ENCODE measurements at places on chromosomes 6 and 20. TPM values are rescaled to one million over a fixed set of nuclear protein-coding genes. Genes with fewer than 3 reads are reported as not detected.

- DNase-seq: no peak
- H3K36me3 ChIP-seq: no peaks in the 10 kb centered on the region
- H3K27me3 ChIP-seq: no peaks in the 10 kb centered on the region
- no peak overlapping the region for H3K4me3 ChIP-seq
- H3K27ac ChIP-seq: no peak overlapping the region
Measured at GRCh38 chr20:22462975-22463914, 121.1 kb downstream of the FOXA2 start.

GRCh38 chr6:24145690-24146131 lies 19.7 kb downstream of the NRSN1 start:
- no peaks in the 10 kb centered on the region for H3K27me3 ChIP-seq
- H3K4me1 ChIP-seq: no peaks in the 10 kb centered on the region
- no peaks in the 10 kb centered on the region for H3K36me3 ChIP-seq
- H3K27ac ChIP-seq: no peak overlapping the region

GRCh38 chr6:170286246-170286933 lies 4.5 kb downstream of the DLL1 start:
- H3K27ac ChIP-seq: no peak overlapping the region
- no peaks in the 10 kb centered on the region for H3K27me3 ChIP-seq
- H3K4me1 ChIP-seq: no peaks in the 10 kb centered on the region
- H3K4me3 ChIP-seq: no peak overlapping the region
- peak; percentile 77 for DNase-seq

DNA sequence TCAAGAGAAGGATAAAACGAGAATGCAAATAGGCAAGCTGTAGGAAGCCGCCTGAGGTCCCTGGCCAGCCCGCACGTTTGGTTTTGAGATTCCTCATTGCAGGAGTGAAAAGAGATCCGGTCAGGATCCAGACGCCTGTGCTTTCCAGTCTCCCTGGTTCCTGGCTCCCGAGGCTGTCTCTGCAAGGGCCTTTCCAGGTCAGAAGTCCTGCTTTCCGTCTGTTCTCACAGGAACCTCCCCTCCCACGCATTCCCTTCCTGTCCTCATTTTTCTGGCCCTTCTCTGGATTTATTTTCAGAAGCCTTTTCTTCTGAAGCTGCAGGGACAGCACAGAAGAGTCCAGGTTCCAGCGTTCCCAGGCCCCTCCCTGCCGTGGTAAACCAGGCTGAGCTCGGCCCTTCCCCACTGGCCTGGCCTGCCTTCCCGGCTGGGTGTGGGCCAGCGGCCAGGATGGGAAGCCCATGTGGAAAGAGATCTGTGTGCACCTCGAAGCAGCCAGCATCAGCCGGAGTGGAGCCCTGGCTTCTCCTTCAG lies 54.0 kb downstream of the TMEM242 start:
- no peaks in the 10 kb centered on the region for H3K4me1 ChIP-seq
- H3K27me3 ChIP-seq: no peaks in the 10 kb centered on the region
- peak; percentile 85 for DNase-seq
- H3K27ac ChIP-seq: peak overlapping the region; percentile 32
- no peaks in the 10 kb centered on the region for H3K36me3 ChIP-seq

GRCh38 chr6:7673063-7673536 lies 52.8 kb upstream of the BMP6 start:
- no peaks in the 10 kb centered on the region for H3K36me3 ChIP-seq
- no peak for DNase-seq
- no peaks in the 10 kb centered on the region for H3K4me1 ChIP-seq
- H3K27ac ChIP-seq: no peak overlapping the region
- H3K27me3 ChIP-seq: no peaks in the 10 kb centered on the region
- no peak overlapping the region for H3K4me3 ChIP-seq

DNA sequence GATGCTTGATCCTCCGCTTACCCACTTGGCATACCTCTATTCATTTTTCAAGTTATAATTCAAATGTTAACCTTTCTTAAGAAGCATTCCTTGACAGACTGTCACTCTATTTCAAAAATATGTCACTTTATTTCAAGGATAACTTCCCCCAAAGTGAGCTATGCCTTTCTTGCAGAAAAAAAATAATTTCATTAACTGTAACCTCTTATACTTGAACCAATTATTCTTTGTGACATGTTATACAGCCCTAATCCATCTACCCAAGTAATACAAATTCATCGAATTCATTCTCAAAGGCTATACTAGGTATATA lies 9.3 kb upstream of the NHSL1 start:
- H3K4me3 ChIP-seq: no peak overlapping the region
- H3K27me3 ChIP-seq: no peaks in the 10 kb centered on the region
- no peak overlapping the region for H3K27ac ChIP-seq
- no peaks in the 10 kb centered on the region for H3K4me1 ChIP-seq
- no peaks in the 10 kb centered on the region for H3K36me3 ChIP-seq

DNA sequence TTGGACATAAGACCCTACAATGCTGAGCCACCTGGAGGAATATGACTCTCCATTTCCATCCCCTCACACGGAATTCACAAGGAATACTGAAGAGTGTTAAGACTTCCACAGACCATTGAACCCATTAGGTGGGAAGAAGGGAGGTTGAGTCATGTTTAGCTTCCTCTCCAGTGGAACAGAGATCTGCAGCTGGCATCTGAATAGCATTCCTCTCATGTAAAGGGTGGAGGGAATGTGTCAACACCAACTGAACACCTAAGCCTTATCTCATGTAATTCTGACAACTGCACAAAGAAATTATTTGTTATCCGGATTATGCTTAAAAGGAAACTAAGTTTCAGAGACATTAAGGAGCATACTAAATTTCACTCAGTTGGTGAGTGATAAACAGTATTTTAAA lies 705.9 kb downstream of the MAFB start:
- no peak for DNase-seq
- H3K36me3 ChIP-seq: no peaks in the 10 kb centered on the region
- H3K4me1 ChIP-seq: no peaks in the 10 kb centered on the region
- no peaks in the 10 kb centered on the region for H3K27me3 ChIP-seq
- H3K4me3 ChIP-seq: no peak overlapping the region

GRCh38 chr6:153059757-153060156 lies 57.2 kb upstream of the MTRF1L start:
- H3K27ac ChIP-seq: no peak overlapping the region
- no peaks in the 10 kb centered on the region for H3K36me3 ChIP-seq
- no peak for DNase-seq
- H3K4me3 ChIP-seq: no peak overlapping the region

- H3K27me3 ChIP-seq: no peaks in the 10 kb centered on the region
- H3K36me3 ChIP-seq: no peaks in the 10 kb centered on the region
- no peaks in the 10 kb centered on the region for H3K4me1 ChIP-seq
Measured at GRCh38 chr20:8163543-8163942, 31.5 kb downstream of the PLCB1 start.

GRCh38 chr6:138098306-138098705 lies 8.9 kb downstream of the PERP start:
- no peaks in the 10 kb centered on the region for H3K27me3 ChIP-seq
- H3K4me1 ChIP-seq: no peaks in the 10 kb centered on the region
- no peak overlapping the region for H3K27ac ChIP-seq
- no peak overlapping the region for H3K4me3 ChIP-seq

- H3K27ac ChIP-seq: no peak overlapping the region
- H3K4me3 ChIP-seq: no peak overlapping the region
- no peaks in the 10 kb centered on the region for H3K4me1 ChIP-seq
- DNase-seq: no peak
Measured at GRCh38 chr20:54097236-54097529, 26.8 kb upstream of the BCAS1 start.

DNA sequence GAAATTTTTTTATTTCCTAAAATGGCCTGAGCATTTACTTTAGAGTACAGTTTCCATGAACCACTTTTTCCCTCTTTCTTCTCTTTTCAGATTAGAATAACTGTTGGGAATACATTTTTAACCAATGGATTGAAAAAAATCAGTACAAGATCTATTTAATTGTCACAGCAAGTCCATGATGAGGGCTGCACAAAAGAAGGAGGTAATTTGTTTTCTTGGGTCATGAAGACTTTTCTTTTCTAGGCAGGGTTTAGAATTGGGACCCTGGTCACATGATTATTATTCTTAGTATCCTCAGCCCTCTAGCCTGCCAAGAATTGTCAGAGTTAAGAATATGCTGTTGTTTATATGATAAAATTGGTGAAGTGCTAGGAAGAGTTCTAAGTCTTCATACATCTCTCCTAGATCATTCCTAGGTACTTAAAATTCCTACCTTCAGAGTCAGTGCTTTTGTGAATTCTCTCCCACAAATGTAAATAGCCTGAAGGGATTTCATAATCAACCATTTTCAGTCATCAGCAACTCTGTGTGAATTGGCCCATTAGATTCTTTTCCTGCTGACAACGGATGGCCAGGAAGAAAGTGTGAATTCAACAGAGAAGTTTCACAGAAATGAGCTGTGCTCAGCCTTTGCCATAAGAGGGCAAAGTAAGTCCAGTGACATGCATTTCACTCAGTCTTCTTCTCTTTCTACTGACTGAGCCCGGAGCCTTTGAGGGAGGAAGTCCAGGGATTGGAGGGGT lies 32.4 kb upstream of the TPBG start:
- no peaks in the 10 kb centered on the region for H3K36me3 ChIP-seq
- no peaks in the 10 kb centered on the region for H3K4me1 ChIP-seq
- no peak overlapping the region for H3K4me3 ChIP-seq
- H3K27ac ChIP-seq: no peak overlapping the region
- no peaks in the 10 kb centered on the region for H3K27me3 ChIP-seq
- no peak for DNase-seq

DNA sequence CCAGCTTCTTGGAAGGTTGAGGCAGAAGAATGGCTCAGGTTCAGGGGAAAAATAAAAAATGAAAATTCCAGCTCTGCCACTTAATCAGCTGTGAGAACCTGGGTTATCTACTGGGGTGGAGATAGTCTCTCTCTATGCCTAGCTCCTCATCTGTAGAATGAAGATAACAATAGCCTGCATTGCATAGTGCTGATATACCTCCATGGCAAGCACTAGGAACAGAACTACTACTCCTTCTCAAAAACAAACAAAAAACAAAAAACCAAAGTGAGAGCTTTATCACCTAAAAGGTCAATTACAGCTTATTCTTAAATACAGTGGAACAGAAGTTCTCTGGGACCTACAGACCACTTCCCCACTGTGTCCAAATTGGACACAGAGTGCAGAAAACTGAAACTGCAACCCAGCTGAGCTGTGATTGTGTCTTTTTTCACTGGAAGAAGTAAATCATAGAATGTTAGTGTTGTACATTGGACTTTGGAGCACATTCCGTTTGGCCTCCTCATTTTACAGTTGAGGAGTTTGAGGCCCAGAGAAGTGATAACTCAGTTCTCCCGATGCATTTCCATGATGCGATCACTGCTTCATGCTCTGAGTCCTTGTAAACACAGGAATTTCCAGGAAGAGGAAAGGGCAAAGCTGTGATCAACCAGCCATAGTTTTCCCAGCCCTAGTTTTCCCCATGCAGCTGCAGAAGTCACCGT lies 23.3 kb downstream of the MTFR2 start:
- H3K4me3 ChIP-seq: peak overlapping the region; percentile 59
- no peak for DNase-seq
- no peaks in the 10 kb centered on the region for H3K4me1 ChIP-seq
- H3K27ac ChIP-seq: no peak overlapping the region

DNA sequence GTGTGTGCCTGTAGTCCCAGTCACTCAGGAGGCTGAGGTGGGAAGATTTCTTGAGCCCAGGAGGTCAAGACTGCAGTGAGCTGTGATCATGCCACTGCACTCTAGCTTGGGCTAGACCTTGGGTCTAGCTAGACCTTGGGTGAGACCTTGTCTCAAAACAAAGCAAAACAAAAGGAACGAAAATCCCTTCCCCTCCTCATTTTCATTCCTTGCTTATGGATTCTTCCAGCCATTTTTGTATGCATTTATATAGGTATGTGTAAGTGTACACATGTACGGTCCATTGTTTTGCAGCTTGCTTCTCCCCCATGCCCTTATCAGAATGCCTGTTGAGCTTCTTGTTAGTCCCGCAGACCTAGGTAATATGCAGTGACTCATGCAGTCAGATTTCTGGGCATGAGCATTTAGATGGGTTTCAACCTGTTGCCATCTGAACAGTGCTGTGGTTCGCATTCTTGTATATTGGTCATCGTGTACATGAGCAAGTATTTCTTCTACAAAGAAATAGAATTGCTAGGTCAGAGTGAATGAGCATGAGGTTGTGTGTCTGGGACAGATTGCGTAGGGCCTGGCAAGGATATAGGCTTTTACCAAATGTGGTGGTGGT lies 73.2 kb downstream of the ATRN start:
- no peaks in the 10 kb centered on the region for H3K27me3 ChIP-seq
- no peak overlapping the region for H3K27ac ChIP-seq
- H3K4me1 ChIP-seq: peaks cover 3% of the 10 kb centered on the region
- H3K36me3 ChIP-seq: no peaks in the 10 kb centered on the region
- DNase-seq: no peak
- no peak overlapping the region for H3K4me3 ChIP-seq

DNA sequence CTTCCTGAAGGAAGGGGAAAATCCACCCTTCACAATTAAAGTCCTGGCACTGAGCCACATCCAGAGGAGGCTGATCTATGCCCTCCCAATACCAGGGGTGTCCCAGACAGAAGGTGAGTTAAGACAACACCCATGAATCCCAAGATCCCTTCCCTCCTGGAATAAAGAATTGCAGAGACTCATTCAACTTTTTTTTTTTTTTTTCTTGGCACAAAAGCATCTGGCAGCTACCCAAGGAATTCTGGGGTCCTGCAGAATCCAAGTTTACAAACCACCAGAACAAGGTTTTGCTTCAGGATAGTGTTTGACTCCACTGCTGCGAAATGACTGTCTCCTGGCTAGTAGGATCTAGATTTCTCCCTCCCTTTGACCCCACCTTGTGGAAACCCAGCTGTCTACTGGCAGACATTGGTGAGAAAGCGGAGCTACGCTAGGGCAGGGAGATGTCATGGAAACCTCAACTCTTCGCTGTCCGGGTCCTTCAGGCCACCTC lies 37.4 kb downstream of the JAG1 start:
- H3K27me3 ChIP-seq: no peaks in the 10 kb centered on the region
- H3K4me3 ChIP-seq: no peak overlapping the region
- H3K4me1 ChIP-seq: peaks cover 9% of the 10 kb centered on the region
- H3K27ac ChIP-seq: peak overlapping the region; percentile 100
- peaks cover 5% of the 10 kb centered on the region for H3K36me3 ChIP-seq
- no peak for DNase-seq

DNA sequence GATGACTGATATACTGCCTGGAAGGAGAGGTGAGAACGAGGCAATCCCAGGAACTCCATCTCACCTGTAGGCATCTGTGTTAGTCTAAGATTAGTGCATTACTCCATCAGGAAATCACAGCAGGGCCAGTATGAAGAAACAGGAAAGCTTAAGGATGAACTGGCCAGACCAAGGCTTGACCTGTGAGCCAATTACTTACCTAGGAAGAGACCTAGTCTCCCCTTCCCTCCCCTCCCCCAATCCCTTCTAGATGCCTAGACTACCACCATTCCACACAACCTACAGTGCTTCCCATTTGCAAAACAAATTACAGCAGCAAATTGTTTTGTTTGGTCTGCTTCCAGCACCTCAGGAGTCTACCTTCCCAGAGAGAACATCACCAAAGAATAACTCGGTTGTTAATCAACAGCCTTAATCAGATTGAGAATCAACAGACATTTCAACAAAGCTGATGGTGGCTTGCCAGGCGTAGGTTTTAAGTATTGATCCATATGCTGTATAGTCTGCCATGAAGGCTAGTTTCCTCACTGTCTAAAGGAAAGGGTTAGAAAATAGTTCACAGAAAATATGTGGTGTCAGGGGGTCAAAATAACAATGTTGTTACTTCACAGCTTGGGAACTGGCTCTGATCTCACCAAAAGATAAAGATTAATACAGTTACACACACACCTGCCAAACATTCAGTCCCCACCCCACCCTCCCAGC lies 10.1 kb downstream of the PKHD1 start:
- no peak for DNase-seq
- H3K4me1 ChIP-seq: no peaks in the 10 kb centered on the region
- H3K27me3 ChIP-seq: no peaks in the 10 kb centered on the region

CDYL gene
- total RNA-seq: 42.9 TPM

MEI4 gene
- not detected for total RNA-seq

EEF1A2 gene
- total RNA-seq: 0.88 TPM

PGC gene
- total RNA-seq: 0.33 TPM

TENT5A gene
- 26.9 TPM for total RNA-seq

PI3 gene
- total RNA-seq: 0.96 TPM

C6orf62 gene
- total RNA-seq: 88.5 TPM
